Activated CD8-positive, alpha-beta memory T cell treated with anti-CD3 and anti-CD28 coated beads, Interleukin-2, amount 10 ng/mL, durations not matched to agents 7 days and 5 days (primary cell): ENCODE measurements at places on chromosomes 16 and 17.

GRCh38 chr17:47987240-47987835 lies 16.4 kb downstream of the CDK5RAP3 start:
- no peak for DNase-seq

- DNase-seq = no peak
Measured at GRCh38 chr16:57304169-57305061, 19.9 kb upstream of the PLLP start.

GRCh38 chr17:76139801-76140660 lies 1.0 kb downstream of the FOXJ1 start:
- DNase-seq = peak; percentile 54

- no peak for DNase-seq
Measured at GRCh38 chr16:49574826-49575225, 201.2 kb downstream of the C16orf78 start.

DNA sequence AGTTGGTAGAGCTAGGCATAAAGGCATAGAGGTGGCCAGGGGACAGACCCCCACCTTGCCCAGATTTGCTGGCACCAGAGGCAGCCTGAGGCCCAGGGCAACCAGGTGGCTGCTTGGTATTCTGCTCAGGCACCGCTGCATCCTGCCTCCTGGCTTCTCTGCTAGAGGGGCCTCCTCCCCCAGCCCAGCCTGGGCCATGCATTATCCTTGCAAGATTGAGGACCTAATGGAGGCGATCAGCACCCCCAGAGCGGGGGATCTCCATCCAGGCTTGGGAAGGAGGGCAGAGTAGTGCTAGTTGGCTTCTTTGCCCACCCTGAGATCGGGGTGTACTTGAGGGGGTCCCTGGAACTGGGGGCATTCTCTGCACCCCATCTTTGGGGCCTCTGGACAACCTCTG lies 23.8 kb downstream of the CDK5RAP3 start:
- DNase-seq = no peak

- DNase-seq = no peak
Measured at GRCh38 chr17:76742958-76743357, 5.0 kb downstream of the MFSD11 start.

- DNase-seq = no peak
Measured at GRCh38 chr17:66541461-66542128, 239.2 kb downstream of the PRKCA start.

GRCh38 chr16:12876778-12877177 lies 24.6 kb upstream of the SHISA9 start:
- DNase-seq = no peak

DNA sequence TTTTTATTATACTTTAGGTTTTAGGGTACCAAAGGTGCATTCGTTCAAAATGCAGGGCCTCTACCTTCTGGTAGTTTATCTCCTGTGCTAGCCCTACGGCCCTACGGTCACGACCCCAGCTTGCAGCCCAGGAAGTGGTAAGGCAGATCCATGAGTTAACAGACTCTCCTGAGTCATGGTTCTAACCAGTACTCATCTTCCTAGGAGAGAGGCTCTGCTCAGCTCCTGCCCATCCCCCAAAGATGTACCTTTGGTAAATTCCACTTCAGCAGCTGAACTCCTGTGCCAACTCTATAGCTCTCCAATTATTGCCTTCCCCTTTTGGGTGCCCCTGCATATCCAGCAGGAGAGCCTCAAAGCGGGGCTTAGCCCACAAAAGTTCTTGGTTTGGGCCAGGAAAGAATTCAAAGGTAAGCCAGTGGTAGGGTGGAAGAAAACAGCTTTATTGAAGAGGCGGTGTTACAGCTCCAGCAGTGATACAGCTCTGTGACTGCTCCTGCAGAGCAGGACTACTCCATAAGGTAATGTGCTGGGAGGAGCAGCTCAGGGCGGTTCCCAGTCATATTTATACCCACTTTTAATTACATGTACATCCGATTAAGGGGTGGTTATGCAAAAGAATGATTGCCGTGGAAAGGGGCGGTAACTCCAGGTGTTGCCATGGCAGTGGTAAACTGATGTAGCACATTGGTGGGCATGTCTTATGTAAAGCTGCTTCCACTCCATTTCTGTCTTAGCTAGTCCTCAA lies 241.4 kb downstream of the PMP22 start:
- DNase-seq = no peak

DNA sequence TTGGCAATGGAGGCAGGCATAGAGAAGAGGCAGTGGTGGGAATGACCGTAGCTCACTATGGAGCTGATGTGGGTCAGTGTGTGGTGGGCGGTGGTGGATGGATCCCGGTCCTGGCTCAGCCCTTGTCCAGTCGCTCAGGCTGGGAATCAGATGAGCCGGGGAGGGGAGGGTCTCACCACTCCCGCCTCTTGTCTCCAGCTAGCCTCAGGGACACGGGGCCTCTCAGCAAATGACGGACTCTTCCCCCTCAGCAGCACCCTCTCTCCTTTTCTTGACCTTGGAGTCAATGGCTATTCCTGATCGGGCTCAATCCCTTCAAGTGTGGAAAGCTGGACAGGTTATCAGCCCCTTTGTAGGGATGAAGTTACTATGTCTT lies 208.5 kb downstream of the NTN1 start:
- no peak for DNase-seq

- peak; percentile 69 for DNase-seq
Measured at GRCh38 chr17:30808785-30809286, 15.7 kb downstream of the CRLF3 start.

- DNase-seq = no peak
Measured at GRCh38 chr17:66018786-66019185, 173.1 kb downstream of the CEP112 start.

GRCh38 chr17:15965528-15965927 lies 20.6 kb downstream of the ADORA2B start:
- DNase-seq = no peak

DNA sequence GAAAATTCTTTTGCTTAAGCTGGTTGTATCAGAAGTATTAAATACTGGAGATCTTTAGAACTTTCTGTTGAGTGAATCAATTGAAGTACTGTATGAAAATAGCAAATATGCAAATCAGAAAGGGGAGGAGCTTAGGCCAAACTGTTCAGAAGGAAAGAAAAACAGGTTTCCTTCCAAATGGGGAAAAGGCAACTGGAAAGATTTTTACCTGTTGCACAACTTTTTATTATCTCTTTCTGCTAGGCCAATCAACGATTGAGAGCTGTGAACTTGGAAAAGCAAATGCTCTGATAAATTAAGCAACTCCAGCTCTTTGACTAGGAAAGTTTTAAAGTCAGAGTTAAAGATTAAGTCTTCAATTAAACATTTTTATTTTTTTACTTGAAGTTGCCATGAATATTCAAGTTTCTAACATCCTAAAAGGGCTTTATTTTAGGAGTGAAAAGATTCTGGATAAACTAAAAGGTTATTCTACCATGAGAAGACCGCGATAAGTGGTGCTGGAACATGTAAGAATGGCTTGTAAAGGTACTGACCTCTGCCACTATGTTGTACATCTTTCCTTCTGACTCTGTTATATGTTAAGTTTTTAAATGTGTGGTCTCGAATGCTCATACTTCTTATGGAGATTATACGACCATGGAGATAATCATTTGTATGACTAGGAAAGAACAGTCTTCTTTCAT lies 16.5 kb downstream of the DCUN1D3 start:
- DNase-seq = no peak

- DNase-seq = no peak
Measured at GRCh38 chr16:88423448-88423850, 29.6 kb upstream of the ZFPM1 start.

- no peak for DNase-seq
Measured at GRCh38 chr16:14329727-14330350, 258.7 kb downstream of the MRTFB start.

- peak; percentile 87 for DNase-seq
Measured at GRCh38 chr17:58344791-58345157, 7.2 kb downstream of the SUPT4H1 start.

- DNase-seq = peak; percentile 96
Measured at GRCh38 chr17:80219013-80219762, 945 bp downstream of the SGSH start.

- no peak for DNase-seq
Measured at GRCh38 chr17:45361451-45361850, 44.6 kb upstream of the MAP3K14 start.

DNA sequence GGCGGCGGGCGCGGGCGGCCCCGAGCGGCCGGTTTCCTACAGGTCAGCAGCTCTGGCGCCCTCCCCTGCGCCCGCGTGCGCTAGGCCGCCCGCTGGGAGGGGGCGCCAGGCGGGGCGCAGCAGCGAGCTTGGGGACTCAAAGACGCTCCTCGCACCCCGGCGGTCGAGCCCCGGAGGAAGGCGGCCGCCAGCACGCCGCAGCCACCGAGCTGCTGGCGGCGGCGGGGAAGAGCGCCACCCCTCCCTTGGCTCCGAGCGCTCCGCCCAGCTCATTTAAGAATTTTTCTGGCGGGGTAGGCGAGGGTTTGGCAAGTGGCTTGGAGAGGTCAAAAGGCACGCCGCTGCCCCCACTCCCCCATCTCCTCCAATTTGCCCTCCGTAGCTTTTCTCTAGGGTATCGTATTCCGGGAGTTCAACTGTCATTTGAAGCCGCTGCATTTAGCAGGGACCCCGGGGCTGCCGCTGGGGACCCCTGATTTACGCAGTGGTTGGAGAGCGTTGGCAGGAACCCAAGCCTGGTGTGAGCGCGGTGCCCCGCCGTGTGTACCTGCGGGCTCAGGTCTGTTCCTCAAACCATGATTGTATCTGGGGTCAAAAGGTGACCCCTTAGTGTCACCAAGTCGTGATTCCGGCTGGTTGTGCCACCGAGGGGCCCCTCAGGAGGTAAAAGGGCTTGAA lies 59.5 kb upstream of the GSE1 start:
- peak; percentile 67 for DNase-seq

GRCh38 chr16:72112906-72113615 lies 19.4 kb downstream of the DHX38 start:
- no peak for DNase-seq

DNA sequence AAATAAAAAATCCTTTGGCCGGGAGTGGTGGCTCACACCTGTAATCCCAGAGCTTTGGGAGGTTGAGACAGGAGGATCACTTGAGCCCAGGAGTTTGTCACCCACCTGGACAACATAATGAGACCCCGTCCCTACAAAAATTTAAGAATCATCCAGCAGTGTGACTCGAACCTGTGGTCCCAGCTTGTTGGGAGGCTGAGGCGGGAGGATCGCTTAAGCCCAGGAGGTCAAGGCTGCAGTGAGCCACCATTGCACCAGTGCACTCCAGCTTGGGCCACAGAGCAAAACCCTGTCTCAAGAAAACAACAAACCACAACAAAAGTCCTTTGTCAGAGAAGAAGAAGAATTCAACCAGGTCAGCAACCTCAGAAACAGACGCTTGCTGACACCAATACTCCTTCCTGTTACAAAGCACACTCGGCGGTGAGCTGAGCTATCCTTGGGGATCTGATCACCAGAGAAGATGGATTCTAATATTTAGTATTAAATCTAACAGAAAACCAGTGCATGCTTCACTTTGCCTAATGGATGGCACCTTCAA lies 12.9 kb upstream of the PVALEF start:
- no peak for DNase-seq

DNA sequence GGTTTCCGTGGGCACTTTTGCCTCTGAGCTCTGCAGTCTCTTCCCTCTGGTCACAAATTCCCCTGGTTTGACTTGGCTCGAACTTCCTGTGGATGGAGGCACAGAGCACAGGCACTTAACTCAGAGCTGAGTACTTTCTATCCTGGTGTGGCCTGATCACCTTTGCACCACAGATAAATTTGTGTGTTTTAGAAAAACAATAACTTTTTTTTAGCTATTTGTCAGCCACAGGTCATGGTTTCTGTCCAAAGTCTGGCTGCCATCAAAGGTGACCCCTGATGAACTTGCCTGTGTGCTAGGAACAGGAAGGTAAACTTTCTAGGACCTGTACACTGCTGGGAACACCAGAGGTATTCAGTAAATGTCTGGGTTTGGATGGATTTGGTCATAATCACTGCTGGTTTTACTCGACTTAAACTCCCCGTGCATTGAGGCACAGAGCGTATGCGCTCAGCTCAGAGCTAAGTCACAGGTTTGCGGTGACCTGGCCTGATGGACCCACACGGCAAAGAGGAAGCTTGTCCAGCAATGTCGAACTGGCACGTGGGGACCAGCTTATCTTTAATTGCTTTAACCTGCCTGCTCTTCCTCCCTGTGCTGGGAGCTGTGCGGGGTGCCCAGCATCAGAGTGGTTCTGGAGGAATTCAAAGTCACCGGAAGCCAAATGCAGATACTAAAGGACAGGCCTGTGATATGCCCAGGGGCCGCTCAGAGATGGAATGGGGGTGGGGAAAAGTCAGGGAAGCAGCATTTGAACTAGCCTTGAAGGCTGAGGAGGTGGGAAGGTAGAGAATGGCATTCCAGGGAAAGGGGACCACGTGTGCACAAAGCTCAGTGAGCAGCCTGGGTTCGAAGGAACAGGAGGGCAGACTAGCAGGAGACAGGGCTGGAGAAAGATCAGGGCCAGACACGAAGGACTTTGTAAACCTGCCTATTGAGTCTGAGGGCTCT lies 12.9 kb downstream of the SLC13A5 start:
- DNase-seq = no peak

GRCh38 chr16:1088295-1089170 lies 7.5 kb downstream of the C1QTNF8 start:
- no peak for DNase-seq

- DNase-seq = no peak
Measured at GRCh38 chr16:5026664-5027063, 7.1 kb downstream of the NAGPA start.

DNA sequence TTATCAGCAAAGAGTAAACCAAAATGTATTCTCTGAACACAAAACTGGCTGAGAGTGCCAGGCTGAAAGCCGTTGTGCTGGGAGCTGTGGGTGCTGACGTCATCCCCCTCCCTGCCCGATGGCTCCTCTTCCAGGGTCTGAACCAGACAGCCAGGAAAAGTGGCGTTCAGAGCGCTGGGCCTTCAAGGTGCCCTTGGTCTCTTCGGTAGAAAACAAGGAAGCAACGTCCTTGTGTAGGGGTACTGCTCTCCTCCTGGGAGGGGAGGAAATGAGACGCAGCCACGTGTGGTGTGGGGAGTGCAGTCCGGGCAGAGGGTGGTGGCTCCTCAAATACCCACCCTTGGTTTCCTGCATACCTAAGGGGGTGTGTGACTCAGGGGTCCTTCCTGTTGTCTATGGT lies 394.7 kb downstream of the SEC14L1 start:
- DNase-seq = no peak

DNA sequence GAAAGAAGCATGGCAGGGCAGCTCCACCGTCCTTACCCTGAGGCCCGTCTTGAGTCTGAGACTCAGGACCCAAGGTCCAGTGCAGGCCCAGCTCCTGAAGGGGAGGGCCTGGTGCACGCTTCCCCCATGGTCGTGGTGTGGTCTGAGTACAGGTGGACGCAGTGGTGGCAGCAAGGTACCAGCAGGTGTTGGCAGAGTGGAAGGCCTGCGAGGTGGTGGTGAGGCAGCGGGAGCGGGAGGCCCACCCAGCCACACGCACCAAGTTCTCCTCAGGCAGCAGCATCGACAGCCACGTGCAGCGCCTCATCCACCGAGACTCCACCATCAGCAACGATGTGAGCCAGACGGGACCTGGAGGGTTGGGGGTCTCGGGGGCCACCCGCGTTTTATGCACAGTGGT lies 27.7 kb downstream of the MNT start:
- no peak for DNase-seq

DNA sequence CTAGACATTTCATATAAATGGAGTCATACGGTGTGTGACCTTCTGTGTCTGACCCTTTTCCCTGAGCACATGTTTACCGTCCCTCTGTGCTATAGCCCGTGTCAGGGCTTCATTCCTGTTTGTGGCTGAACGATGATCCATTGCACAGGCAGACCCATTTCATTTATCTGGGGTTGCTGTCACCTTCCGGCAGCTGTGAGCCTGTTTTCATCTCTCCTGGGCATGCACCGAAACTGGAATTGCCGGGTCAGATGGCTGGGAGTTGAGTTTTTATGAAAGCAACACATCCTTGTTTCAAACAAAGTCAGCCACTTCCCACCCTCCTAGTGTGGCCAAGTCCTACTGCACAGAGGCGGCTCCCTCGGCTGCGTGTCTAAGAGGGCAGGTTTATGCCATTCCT lies 25.5 kb downstream of the BAIAP2 start:
- no peak for DNase-seq
